IMR-90 (cell line): ENCODE measurements at places on chromosomes 3 and 15. TPM values are rescaled to one million over a fixed set of nuclear protein-coding genes. Genes with fewer than 3 reads are reported as not detected.

- no peak for DNase-seq
Observed at GRCh38 chr15:97915261-97915660, 45.2 kb upstream of the ARRDC4 start.

GRCh38 chr3:12679468-12679867 is 15.6 kb upstream of the RAF1 start:
- peak; percentile 94 for DNase-seq

- DNase-seq, result peak; percentile 47
Observed at GRCh38 chr15:77187751-77188464, 117.0 kb upstream of the TSPAN3 start.

Gene PODXL2
- total RNA-seq, result 1.6 and 1.7 TPM in 2 replicates

Gene CHDH
- under 0.01 and 0.28 TPM in 2 replicates for total RNA-seq

Gene PLA2G4E
- not detected in 2 replicates for total RNA-seq

Gene NMB
- 1.3 and 1.4 TPM in 2 replicates for total RNA-seq

Gene C3orf85
- total RNA-seq, result not detected in 2 replicates
